ENCODE measurements at places on chromosomes 16 and 17. TPM values are rescaled to one million over a fixed set of nuclear protein-coding genes. Genes with fewer than 3 reads are reported as not detected.

FSCN2 gene
- 0.46 TPM for total RNA-seq

CCL1 gene
- total RNA-seq: not detected

OR1A1 gene
- not detected for total RNA-seq

TMEM88 gene
- not detected for total RNA-seq

PERCC1 gene
- total RNA-seq: not detected

RNF43 gene
- not detected for total RNA-seq

GDE1 gene
- total RNA-seq: 61.6 TPM

ZNF205 gene
- total RNA-seq: 12.0 TPM

SEC14L5 gene
- total RNA-seq: 0.12 TPM

DNA sequence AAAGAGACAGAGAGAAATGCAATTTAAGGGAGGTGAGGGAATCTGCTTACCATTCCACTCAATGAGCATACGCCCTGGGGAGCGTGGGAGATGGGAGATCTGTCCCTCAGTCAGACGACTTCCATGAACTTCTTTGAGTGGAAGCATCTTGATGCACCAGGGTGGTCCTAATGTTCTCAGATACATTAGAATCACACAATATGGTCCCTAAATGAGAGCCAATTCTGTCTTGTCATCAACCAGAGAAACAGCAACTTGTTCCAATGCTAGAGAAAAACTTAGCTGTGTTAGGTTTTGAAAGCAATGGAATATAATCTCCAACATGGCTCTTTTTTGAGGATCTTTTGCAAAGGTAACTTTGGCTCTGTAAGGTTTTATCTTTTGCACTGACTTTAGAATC lies 44.1 kb downstream of the GPR139 start:
- no peak for DNase-seq

GRCh38 chr16:47211218-47211617 lies 67.5 kb upstream of the NETO2 start:
- DNase-seq: no peak

DNA sequence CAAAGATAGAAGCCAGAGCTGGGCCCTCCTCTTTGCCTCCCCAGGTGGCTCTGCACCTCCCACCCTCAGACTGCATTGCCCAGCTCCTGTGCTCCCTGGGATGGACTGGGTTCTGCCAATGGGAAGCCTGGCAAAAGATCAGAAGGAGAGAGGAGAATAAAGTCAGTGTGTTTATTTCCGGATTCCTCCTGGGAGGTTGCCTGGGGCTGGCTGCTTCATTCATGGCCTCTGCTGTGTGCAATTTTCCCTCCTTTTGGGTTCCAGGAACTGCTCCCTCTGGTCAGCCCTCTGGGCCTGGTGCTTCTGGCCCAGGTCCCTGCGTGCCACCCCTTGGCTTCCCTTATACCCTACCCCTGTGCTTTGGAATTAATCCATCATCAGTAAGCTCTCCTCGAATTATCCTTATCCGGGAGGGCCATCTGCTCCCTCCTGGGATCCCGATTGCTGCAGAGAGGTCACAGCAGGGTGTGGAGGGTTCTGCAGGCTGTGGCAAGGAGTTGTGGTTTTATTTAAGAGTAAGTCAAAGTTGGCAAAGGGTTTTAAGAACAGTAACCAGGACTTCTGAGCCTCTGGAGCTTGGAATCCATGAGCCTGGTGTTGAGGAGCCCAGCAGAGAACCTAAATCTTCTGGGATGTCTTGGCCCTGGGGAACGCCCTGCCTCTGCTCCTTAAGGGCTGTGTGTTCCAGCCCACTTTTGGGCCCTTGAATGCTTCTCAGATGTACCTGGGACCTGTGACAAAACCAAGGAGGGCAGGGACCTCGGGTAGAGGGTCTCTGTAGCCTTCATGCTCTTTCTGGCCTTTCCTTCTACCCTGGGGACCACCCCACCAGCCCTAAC lies 8.2 kb upstream of the MMP2 start:
- DNase-seq: no peak

GRCh38 chr16:72889616-72890582 lies 158.0 kb downstream of the ZFHX3 start:
- no peak for DNase-seq

- no peak for DNase-seq
Measured at GRCh38 chr17:27491713-27492190, 35.5 kb downstream of the KSR1 start.

DNA sequence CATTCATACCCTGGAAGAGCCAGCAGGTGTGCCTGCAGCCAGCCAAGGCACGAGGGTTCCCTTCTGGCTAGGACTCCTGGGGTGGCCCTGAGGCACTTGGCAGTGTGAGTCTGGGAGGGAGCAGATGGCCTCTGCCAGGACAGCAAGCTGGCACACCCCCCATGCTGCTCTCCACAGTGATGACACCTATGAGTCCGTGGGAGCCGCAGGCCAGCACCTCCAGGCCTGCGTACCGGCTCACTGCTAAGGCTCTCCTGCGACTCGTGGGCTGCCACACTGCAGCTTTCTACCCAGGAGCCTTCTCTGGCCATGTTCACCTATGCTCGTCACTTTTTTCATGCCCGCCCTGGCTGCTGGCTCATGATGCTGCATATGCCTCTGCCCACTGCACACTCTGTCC lies 68.1 kb downstream of the NDEL1 start:
- no peak for DNase-seq

- no peak for DNase-seq
Measured at GRCh38 chr16:72355561-72355960, 183.6 kb upstream of the PMFBP1 start.

- no peak for DNase-seq
Measured at GRCh38 chr17:44188576-44189403, 2.0 kb downstream of the TMUB2 start.

DNA sequence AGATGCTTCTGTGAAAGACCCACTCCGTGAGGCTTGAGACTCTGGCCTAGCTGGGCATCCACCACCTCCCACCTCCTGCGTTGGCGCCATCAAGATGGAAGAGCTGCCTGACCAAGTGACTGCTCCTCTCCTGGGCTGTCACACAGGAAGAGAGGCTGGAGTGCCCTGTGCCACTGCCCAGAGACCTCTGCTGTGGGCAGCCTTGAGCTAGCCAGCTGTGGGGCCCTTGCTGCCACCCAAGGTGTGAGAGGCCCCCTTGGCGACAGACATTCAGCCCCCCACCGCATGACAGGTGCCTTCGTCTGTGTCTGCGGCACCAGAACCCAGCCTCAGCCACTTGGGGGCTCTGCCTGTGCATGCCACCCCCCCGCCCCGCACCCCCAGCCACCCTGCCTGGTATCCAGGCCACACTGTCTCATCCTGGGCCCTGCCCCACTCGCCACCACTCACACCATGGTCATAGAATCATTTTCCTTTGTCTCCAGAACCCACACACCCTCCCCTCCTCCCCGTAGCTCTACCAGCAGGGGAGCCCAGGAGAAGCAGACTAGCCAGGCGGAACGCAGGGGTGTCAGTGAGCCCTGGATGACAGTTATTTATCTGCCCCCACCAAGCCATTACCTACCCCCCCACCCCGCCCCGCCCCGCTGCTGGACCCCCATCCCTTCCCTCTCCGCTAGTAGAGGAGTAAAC lies 120.9 kb upstream of the LHX1 start:
- no peak for DNase-seq

- DNase-seq: no peak
Measured at GRCh38 chr16:6771956-6772355, 560.7 kb upstream of the RBFOX1 start.

GRCh38 chr16:88778541-88779065 lies 6.4 kb downstream of the PIEZO1 start:
- DNase-seq: no peak

DNA sequence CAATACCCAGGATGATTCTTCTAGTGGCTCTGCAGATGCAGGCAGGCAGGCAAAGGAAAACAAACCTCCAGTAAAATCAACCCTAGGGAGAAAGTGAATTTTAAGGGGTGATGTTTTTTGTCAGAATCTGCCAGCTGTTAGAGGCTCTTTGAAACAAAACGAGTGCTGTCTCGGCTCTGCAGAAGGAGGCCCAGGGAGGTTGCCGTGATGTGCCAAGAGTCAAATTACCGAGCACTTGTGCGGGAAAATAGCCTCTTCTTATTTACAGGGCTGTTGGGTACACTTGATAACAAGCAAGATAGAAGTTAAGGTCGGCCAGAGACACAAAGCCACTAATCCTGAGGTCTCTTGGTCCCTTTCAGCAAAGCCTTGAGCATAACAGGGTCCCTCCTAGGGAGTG lies 68.9 kb upstream of the EEF2KMT start:
- DNase-seq: no peak

DNA sequence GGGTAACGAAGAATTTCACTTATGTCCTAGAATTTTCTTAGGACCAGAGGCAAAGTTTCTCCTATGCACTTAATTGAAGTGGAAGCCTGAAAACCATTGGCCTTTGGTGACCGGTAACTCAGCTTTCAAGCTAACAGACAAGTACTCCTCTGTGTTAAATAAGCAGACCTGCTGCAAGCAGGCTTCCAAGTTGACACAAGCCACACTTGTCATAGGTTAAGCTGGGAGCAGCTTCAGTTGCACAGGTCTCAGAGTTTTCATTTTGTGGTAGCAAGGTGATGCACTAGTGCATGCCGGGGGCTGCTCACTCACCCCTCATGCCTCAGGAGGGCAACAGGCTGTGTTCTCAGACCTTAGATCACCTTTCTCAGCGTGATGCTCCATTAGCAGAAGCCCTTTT lies 399.9 kb downstream of the UTP18 start:
- DNase-seq: no peak

DNA sequence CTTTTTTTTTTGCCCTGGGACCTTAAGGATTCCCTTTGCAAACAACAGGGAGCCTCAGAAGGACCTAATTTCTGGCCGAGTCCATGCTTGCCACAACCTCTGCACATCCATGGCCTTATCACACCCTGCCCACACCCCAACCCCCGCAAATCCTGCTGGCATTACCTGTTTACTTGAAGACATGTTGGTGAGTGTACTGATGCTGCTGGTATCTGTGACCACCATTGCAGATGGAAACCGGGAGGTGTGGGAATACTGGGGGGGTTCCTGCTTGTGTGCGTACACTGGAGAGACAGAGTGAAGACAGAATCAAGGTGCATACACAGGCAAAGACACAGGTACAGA lies 46.0 kb downstream of the HNF1B start:
- DNase-seq: no peak

All from NCI-H460 (cell line).